ENCODE measurements at places on chromosomes 12 and 14.

- DNase-seq, result no peak
Measured at GRCh38 chr12:120470150-120470784, 719 bp upstream of the SRSF9 start.

DNA sequence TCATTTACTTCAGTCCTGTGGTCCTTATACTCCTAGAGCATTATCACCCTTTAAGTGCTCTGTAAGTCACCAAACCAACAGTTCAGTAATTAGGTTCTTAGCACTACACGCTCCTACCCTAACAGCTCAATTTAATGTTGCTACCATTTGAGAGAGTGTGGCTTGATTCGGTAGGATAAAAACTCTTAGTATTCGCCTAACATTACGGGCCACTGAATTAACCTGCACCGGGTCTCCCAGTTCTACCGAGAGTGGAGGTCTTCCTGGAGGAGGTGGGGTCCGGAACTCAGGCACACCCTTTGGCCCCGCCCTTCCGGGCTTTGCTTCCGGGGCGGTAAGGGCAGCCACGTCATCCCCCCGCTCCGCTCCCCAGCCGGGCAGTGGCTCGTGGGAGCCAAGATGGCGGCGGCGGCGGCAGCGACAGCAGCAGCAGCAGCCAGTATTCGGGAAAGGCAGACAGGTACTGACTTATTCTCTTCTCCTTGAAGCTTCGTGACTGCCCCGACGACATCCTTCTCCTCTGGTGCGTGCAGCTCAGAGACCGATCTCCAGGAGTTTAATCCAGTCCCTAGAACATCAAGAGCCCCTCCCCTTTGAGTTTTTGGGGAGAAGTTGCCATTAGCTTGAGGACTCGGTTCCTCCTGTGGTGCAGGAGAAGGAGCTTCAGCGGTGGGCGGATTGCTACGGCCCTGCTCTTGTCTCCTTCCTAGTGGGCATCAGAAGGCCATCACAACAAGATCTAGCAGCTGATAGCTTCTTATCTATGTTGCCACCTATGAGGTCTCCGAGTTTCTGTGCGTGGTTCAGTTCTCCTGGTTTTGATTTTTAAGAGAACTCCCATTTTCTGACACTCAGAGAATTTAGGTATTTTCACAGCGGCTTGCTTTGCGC lies at the start of gene SCFD1:
Gene SCFD1, plus strand, starts transcription at position 380 of the 891 bp plus-strand sequence. Its CDS starts 20 bp downstream, at position 400.
- DNase-seq, result no peak

GRCh38 chr12:42370013-42370412 lies 44.0 kb downstream of the PPHLN1 start:
- no peak for DNase-seq

GRCh38 chr14:76884853-76885276 lies 58.7 kb downstream of the LRRC74A start:
- no peak for DNase-seq

GRCh38 chr12:59763835-59764234 lies 168.0 kb downstream of the SLC16A7 start:
- no peak for DNase-seq

- DNase-seq, result no peak
Measured at GRCh38 chr14:59067127-59067894, 121.2 kb upstream of the DAAM1 start.

- DNase-seq, result no peak
Measured at GRCh38 chr12:48986720-48987291, 8.7 kb downstream of the WNT1 start.

DNA sequence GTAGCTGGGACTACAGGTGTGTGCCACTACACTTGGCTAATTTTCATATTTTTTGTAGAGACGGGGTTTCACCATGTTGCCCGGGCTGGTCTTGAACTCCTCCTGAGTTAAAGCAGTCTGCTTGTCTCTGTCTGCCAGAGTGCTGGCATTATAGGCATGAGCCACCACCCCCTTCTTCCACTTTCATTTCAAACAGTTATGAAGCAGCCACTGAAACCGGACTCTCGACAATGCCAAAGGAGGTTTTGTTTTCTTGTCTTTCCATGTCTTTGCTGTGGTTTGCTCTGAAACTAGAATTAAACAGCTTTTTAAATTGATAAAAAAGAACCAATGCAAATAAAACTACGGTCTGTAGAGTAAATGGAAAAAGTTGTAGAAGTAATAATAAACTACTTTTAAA lies 30.4 kb downstream of the RAP1B start:
- DNase-seq, result no peak

DNA sequence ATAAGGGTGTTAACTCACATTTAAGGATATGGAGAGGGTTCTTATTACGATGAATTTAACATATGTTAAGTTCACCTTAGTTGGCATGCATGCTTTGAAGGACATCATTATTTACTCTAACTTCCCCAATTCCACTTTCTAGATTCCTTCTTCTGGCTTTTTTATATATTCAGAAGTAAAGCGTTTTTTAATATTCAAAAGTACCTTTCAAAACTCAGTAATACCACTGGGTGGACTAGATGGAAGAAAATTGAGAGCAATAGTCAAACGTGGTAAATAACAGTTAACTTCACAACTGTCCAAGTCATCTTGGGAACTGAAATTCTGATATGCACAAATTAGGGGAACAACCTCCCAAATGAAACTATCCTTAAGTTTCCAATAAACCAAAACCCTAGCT lies 9.1 kb downstream of the SINHCAF start:
- no peak for DNase-seq

DNA sequence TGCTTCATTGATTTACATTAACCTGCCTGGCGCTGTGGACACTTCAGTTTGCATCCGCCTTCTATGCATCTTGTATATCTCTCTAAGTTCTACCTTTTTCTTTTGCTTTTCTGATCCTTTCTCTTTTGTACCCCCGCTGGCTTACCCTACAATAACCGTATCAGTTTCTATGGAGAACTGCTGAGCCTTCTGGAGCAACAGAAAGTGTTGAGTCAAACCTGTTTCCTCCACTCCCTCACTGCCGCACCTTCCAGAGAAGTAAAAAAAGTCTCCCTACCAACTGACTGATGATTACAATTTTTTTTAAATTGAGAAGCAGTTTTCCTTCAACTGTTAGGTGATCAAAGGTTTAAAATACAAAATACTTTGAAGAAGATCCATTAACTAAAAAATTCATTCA lies 17.4 kb downstream of the EXD2 start:
- no peak for DNase-seq

DNA sequence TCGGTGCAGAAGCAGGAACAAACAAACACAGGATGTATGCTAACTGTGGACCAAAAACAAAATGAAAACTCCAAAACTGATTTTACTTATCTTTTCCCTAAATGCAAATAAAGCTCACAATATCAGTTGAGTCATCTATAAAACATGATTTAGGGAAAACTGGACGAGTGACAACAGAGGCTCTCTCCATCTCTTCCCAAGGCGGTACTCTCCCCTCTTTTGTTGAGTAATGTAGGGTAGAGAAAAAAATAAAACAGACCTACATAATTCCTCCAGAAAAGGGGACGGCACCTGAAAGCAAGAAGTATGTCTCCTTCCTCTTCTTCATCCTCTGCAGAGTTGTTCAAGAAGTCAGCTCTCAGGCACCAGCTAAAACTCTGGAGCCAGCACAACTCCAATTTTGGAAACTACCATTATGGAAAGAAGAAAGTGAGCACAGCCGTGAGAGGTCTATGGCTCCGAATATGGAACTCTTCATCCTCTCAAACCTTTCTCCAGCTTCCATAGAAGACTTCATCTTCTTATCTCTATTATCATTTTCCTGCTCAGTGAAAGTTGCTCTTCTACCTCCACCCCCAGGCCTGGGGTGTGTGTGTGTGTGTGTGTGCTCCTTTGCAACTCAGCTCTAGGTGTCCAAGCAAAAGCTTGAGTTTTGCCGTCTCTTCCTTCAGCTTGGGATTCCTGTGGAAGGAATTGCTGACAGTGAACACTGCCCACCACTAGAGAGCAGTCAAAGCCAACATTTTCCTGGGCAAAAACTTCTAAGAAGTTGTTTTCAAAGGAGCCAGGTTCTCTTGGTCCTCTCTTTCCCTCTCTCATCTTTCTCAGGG lies 155.4 kb downstream of the DIO2 start:
- no peak for DNase-seq

DNA sequence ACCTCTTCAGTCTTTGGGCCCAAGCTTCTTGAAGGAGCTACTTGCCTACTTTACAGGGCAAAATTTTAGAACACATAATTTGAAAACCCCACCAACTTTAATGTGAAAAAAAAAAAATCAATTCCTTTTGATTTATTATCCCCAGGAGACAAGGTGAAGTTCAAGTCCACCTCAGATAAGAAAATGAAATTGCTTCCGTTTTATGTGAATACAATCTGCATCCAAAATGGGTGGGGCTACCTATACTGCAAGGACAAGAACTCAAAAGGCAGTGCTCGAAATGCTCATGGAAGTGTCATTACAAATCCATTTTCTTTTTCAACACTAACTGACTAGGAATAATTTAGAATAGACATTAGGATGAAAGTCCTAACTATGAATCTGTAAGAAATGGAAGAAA lies 45.7 kb downstream of the SSPN start:
- DNase-seq, result no peak

DNA sequence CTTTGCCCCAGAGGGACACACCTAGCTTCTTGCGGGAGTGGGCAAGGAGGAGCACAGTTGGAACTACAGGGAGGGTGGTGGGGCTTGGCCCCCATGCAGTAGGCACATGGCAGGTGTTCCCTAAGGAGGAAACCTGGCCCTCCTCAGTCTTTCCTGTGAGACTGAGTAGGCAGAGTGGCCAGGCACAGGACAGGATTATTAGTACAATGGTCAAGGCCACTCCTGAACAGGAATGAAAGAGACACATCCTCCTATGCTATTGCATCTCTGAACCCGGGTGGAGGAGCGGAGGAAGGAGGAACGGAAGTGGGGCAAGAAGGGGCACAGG lies 846 bp downstream of the MYO1A start:
- DNase-seq, result no peak

DNA sequence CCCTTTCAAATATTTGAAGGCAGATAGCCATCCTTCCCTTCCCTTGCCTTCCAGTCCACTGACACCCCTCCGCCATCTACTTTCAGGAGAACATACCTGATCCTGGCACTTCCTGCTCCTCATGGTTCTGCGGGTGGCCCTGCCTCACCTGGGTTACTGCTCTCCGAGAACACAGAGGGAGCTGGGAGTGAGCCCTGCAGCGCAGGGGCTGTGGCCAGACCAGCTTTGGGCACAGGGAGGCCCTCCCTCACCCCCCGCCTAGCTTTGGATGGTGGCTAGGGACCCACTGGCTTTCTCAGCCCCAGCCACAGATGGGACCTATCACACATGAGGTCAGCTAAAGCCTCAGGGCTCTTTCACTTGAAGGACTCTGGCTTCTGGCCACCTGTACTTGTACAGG lies 12.4 kb downstream of the IQSEC3 start:
- peak; percentile 44 for DNase-seq

GRCh38 chr12:29223426-29223825 lies 74.3 kb downstream of the FAR2 start:
- no peak for DNase-seq

GRCh38 chr12:97837401-97837800 lies 374.8 kb downstream of the RMST start:
- DNase-seq, result no peak

DNA sequence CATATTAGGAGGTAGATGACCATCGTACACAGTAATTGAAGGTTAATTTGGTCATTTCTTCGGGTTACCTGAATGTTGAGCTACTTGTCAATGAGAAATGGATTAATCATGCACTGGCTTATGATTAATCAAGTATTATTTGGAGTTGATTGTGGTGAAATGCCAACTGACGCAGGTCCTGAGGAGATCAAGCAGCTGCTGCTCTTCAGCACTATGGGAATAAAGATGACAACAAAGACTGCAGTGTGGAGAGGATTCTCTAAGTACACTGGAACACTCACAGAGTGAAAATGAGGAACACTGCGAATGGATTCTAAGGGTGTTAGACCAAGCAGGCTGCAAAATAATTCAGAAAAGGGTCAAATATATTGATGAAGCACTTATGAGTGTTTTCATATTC lies 202.8 kb upstream of the DIO2 start:
- no peak for DNase-seq

GRCh38 chr12:107533218-107533617 lies 152.4 kb upstream of the PWP1 start:
- no peak for DNase-seq

DNA sequence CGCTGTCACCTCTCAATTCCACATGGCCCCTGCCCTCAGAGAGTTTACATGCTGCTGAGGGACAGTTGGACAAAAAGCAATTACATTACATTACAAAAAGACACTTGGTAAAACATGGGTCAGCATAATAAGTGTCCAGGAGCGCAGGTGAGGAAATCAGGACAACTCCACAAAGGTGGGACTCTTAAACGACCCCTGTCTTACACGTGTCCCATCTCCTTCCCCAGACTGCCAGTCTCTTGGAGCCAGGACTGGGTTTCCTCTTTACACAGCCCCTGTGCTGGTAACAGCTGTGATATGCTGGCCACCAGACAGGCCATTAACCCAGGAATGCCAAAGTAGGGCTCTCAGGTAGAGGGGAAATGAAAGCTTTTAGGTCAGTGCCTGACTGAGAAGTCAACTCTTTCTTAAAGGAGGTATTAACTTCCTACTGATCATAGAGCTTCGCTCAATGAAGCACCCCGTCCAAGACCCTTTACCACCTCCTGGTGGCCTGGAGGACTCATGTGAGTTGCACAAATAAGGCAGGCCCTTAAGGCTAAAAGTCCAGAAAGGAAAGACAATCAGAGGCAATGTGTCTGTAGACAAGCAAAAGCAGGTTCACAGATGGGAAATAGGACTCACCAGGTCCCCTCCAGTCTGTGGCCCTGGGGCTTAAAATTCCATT lies 55.5 kb downstream of the ANO2 start:
- peak; percentile 64 for DNase-seq

DNA sequence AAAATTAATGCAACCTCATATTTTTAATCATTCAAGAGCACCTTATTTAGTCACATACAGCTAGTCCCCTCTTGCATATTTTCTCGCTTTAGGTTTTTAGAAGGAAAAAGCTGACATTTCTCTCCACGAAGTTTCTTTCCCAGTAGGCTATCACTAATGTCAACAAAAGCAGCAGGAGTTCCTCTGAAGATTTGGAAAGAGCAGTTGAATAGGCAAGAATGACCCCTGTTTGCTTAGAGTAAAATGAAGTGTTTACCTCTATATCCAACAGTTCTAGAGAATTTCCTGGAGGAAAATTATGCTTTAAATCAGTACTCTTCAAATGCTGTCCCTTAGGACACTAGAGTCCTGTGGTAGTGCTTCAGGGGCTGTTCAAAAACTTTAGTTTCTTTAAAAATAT lies 188.1 kb upstream of the PRKD1 start:
- no peak for DNase-seq

GRCh38 chr12:81167694-81168093 lies 89.8 kb downstream of the ACSS3 start:
- DNase-seq, result no peak

- DNase-seq, result no peak
Measured at GRCh38 chr14:76784881-76785280, 23.6 kb downstream of the VASH1 start.

- DNase-seq, result no peak
Measured at GRCh38 chr12:99529966-99530365, 117.6 kb upstream of the GARIN6 start.

GRCh38 chr14:94764573-94764972 lies 5.3 kb downstream of the GSC start:
- DNase-seq, result no peak

GRCh38 chr12:64510667-64511066 lies 58.7 kb downstream of the TBK1 start:
- no peak for DNase-seq

GRCh38 chr14:85528080-85528896 lies 1.7 kb upstream of the FLRT2 start:
- no peak for DNase-seq

GRCh38 chr14:44966601-44967336 lies 4.8 kb downstream of the TOGARAM1 start:
- DNase-seq, result no peak

Measured in vagina (tissue), 2 donors.